SK-N-SH (cell line): ENCODE measurements at places on chromosomes 4 and X.

DNA sequence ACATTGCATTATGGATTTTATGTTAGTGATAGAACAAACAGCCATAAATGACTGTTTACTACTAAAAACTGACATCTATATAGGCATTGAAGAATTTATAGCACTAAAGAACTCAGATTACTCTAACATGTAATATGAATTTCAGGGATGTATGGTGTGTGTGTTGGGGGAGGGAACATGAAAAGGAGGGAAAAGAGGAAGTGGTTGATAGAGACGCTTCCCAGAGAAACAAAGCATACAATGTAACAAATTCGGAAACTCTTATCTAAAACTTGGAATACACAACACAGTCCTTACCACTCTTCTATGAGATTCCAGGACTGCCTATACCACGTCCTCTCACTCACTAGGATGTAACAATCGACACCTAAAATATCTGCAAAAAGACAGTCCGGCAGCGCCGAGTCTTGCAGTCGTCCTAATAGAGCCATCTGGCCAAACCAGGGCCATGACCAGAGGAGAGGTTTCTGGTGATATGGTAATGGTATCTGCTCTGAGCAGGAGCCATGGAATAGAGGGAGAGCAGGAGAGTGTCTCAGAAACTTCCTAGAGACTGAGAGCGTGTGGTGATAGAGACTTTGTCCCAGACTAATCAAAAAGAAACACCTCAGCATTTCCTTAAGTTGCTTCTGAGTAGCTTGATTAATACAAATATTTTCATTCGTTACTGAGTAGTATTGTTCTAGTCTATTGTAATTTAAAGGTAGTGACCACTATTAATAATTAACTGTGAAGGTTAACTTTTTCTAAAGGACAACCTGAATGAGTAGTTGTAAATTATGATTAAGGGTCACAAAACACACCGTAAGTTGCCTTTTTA, 251.9 kb upstream of the ETNPPL start:
- no peak for DNase-seq
- H3K36me3 ChIP-seq: no peaks in the 10 kb centered on the region
- H3K27ac ChIP-seq: no peak overlapping the region
- H3K27me3 ChIP-seq: no peaks in the 10 kb centered on the region
- H3K4me3 ChIP-seq: no peak overlapping the region
- H3K4me1 ChIP-seq: no peaks in the 10 kb centered on the region

DNA sequence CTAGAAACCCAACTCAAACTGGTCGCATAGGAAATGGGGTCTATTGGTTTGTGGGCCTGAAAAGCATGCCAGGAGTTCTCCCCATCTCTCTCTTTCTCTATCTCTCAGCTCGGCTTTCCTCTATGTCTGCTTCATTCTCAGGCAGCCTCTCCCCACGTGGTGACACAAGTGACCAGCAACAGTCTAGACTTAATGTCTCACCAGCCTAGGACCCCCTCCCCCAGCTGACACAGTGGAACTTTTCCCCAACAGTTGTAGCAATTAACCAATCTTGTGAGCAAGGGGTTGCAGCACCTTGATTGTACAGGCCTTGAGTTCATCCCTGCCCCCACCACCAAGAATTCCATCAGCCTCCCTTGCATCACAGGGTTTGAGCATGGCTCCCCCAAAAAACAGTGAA, 159.8 kb upstream of the KIT start:
- no peaks in the 10 kb centered on the region for H3K4me1 ChIP-seq
- H3K4me3 ChIP-seq: no peak overlapping the region
- H3K27me3 ChIP-seq: no peaks in the 10 kb centered on the region
- DNase-seq: no peak
- no peaks in the 10 kb centered on the region for H3K36me3 ChIP-seq

DNA sequence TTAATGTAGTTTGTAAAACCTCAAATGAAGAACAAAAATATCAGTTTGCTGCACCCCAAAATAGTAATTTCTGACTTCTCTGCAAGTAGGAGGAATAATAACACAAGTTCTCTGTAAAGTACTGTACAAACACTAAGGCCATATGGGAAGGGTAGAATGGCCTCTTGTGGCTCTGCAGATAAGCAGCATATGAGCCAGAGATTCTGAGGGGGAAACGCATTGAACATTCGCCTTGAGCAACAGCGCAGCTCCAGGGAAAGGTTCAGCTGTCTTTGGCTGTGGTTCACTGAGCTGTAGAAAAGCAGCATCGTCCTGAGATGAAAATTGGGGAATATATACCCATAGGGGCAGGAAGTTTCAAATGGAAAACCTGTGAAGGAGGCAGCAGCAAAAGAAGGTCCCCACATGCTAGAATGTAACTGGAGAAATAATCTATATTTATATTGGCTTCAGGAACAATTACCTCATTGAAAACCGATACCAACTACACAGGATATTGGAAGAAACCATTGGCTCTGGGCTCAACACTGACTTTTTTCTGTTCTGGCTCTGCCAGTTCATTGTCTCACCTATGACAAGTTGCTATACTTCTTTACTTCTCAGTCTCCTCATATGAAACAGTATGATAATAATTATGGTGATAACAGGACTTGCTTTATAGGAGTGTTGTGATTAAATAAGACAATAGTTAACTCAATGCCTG, 357.6 kb upstream of the CPEB2 start:
- H3K4me1 ChIP-seq: no peaks in the 10 kb centered on the region
- no peak overlapping the region for H3K4me3 ChIP-seq
- H3K27ac ChIP-seq: no peak overlapping the region
- no peaks in the 10 kb centered on the region for H3K36me3 ChIP-seq
- no peak for DNase-seq

DNA sequence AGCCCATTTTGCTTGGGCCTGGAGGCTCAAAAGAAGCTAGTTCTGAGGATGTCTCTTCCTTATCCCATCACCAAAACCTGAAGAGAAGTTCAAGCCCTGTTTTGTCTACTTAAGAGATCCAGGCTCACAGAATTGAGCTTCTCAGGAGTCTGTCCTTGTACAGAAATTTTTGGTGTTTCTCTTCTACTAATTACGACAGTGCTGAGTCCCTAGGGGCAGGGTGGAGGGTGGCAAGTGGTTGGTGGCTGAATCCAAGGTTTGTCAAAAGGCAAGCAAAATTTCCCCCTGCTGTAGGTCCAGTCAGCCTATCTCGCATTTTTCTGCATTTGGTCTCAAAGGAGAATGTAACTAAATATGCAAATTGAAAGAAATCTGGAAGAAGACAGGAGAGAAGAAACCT, 377.9 kb downstream of the SMARCA1 start:
- no peaks in the 10 kb centered on the region for H3K36me3 ChIP-seq
- no peak for DNase-seq
- no peaks in the 10 kb centered on the region for H3K4me1 ChIP-seq
- no peak overlapping the region for H3K27ac ChIP-seq
- no peaks in the 10 kb centered on the region; the same call in 1 of the 2 replicates for H3K27me3 ChIP-seq
- no peak overlapping the region for H3K4me3 ChIP-seq

- H3K4me1 ChIP-seq: no peaks in the 10 kb centered on the region
- DNase-seq: no peak
- H3K4me3 ChIP-seq: no peak overlapping the region
- no peak overlapping the region for H3K27ac ChIP-seq
These were observed 7.8 kb upstream of the RRAGB start for GRCh38 chrX:55709735-55710134.

DNA sequence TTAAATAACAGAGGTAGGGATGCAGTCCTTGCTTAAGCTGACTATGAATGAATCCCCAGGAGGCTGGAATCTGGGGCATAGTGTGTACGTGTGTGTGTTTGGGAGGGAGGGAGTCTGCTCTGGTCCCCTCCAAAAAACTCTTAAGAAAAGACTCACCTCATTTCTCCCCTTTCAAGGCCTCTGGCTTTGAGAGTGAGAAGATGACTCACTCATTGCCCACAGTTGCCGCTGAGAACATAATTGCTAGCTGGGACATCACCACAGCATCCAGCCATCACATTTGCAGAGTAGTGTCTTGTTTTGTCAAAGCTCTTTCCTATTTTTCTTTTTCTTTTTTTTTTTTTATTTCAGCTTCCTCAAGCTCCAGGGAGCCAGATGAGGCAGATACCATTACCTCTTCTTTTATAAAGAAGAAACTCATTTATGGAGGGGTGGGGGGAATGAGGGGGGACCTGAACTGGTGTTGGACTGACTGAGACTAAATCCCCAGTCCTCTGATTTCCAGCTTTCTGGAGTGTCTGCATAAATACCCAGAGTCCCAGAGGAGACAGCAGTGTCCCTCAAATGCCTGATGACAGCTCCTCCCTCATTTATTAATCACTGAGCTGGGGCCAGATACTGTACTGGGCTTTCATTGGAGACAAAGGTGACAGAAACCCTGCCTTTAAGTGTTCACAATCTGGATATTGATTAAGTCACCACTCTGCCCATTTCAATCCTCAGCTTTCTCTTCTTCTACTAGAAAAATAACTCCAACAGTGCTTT, 61.9 kb upstream of the LAS1L start:
- no peaks in the 10 kb centered on the region; the same call in 1 of the 2 replicates for H3K27me3 ChIP-seq
- no peaks in the 10 kb centered on the region for H3K36me3 ChIP-seq
- peaks cover 11% of the 10 kb centered on the region; the same call in 1 of the 2 replicates for H3K4me1 ChIP-seq
- no peak for DNase-seq
- no peak overlapping the region for H3K4me3 ChIP-seq

DNA sequence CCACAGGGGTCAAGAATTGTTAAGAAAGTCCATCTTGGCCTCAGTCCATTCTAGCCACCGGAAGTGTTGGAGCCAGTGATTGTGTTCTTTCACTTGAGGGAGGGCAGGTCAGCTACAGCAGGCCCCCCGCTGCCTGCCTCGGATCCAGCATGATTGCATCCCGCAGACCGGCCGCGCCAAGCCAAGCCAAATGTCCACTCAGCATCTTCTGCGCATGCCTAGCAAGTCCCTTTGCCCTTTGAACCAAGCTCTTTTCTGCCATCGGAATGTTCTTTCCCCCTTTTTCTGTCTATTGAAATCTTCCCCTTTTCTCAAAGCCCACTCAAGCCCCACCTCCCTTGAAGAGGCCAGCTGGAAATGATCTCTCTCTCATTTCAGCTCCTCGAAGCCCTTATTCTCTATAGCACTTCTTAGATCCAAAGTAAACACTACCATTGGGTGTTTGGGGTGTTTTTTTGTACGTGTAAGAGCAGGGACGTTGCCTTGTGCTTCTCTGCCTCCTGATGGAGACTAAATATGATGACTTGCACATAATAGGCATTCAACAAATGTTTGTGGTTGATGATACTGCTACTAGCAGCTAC, 147.8 kb upstream of the BCOR start:
- no peak overlapping the region for H3K27ac ChIP-seq
- H3K27me3 ChIP-seq: peaks cover 9% of the 10 kb centered on the region; the same call in 1 of the 2 replicates
- H3K36me3 ChIP-seq: no peaks in the 10 kb centered on the region

GRCh38 chr4:31908261-31908660, 1188.1 kb downstream of the PCDH7 start:
- H3K4me3 ChIP-seq: no peak overlapping the region
- H3K27ac ChIP-seq: no peak overlapping the region
- DNase-seq: no peak
- H3K36me3 ChIP-seq: no peaks in the 10 kb centered on the region
- H3K27me3 ChIP-seq: no peaks in the 10 kb centered on the region
- no peaks in the 10 kb centered on the region for H3K4me1 ChIP-seq
